Naive thymus-derived CD8-positive, alpha-beta T cell (primary cell): ENCODE measurements at places on chromosomes 6 and 20. TPM values are rescaled to one million over a fixed set of nuclear protein-coding genes. Genes with fewer than 3 reads are reported as not detected.

Gene CD83
- polyA plus RNA-seq: 1.8 TPM

Gene DEFB132
- not detected for polyA plus RNA-seq

Gene HDGFL1
- not detected for polyA plus RNA-seq

GRCh38 chr6:114179411-114179810 lies 163.4 kb downstream of the HS3ST5 start:
- peaks cover 13% of the 10 kb centered on the region for H3K27me3 ChIP-seq
- no peak for DNase-seq
- H3K27ac ChIP-seq: no peak overlapping the region
- H3K4me3 ChIP-seq: no peak overlapping the region

GRCh38 chr6:44969446-44970185 lies 358.5 kb upstream of the RUNX2 start:
- H3K4me3 ChIP-seq: peak overlapping the region; percentile 34
- H3K36me3 ChIP-seq: peaks cover 22% of the 10 kb centered on the region
- no peak overlapping the region for H3K27ac ChIP-seq
- H3K4me1 ChIP-seq: peaks cover 46% of the 10 kb centered on the region
- DNase-seq: no peak

DNA sequence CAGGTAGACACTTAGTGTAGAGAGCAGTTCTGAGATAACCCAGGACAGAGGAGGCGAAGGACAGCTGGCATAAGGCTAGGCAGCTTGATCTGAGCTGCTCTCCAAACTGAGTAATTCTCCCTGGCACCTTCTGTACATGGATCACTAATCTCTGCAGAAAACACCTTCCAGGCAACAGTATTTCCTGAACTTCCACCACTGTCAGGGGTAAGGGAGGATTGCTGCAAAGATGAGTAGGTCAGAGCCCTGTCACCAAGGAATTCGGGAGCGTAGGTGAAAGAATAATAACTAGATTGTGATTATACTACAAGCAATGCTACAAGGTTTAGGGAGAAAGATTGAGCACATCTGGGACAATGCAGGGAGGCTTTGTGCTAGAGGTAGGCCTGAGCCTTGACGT lies 1.9 kb downstream of the HM13 start:
- no peaks in the 10 kb centered on the region for H3K27me3 ChIP-seq
- no peak overlapping the region for H3K27ac ChIP-seq
- H3K36me3 ChIP-seq: peaks cover 25% of the 10 kb centered on the region
- H3K4me3 ChIP-seq: no peak overlapping the region
- no peak for DNase-seq
- H3K4me1 ChIP-seq: peaks cover 19% of the 10 kb centered on the region
